ENCODE measurements at places on chromosomes 6 and 20.
A peak's percentile ranks its signal among the peaks of the same experiment; 100 is the strongest.

DNA sequence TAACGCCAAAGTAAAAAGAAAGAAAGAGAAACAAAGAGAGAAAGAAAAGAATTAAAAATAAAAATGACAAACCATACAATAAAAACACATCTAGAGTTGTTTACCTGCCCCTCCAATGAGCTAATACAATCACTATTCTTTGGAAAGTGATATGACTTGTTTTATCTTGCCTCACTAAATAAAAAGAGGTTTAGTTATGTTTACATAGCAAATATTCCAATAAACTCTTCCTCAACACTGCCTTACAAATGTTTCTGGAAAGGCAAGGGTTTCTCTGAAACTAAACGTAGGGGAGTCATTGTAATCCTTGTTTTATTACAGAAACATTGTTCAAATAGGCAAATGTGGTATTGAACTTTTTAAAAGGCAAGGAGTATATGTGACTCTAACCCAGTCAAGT, 396.2 kb downstream of the EPM2A start:
- DNase-seq, result no peak

DNA sequence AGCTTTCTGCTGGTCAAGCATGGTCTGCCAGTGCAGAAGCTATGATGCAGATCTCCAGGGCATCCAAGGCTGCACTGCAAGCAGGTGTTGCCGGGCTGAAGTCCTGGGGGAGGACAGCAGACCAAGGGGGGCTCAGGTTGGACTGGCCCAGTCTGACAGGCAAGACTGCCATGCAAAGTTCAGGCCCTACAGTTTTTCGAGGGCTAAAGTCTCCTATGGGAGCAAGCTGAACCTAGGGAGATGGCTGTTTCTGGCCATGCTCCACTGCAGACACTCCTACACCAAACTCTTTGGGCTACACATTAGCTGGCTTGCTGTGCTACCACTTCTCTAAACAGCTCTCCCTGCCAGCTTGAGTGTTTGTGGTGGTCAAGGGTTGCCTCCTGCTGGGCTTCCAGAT, 130.0 kb upstream of the SYNCRIP start:
- no peak for DNase-seq

DNA sequence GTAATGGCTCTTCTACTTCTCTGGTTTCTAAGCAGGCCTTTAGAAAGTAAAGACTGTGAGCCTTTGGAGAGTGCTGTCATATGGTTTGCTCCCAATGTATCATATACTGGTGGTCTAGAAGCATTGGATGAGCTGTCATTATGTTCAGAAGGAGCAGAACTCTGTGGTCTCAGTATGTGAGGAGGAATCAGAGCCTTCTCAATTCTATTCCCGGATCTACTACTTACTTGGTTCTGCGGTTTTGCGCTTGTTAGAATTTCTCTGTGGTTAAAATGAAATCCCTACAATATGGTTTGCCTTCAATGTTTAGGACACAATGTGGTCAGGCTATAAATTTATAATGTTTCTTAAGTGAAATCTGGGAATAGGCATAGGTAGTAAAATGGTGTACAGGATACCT, 64.6 kb downstream of the RWDD2A start:
- no peak for DNase-seq

- no peak for DNase-seq
Measured at GRCh38 chr6:108434222-108434621, 126.5 kb upstream of the FOXO3 start.

GRCh38 chr20:15951658-15952057, 621.6 kb downstream of the KIF16B start:
- DNase-seq, result no peak

DNA sequence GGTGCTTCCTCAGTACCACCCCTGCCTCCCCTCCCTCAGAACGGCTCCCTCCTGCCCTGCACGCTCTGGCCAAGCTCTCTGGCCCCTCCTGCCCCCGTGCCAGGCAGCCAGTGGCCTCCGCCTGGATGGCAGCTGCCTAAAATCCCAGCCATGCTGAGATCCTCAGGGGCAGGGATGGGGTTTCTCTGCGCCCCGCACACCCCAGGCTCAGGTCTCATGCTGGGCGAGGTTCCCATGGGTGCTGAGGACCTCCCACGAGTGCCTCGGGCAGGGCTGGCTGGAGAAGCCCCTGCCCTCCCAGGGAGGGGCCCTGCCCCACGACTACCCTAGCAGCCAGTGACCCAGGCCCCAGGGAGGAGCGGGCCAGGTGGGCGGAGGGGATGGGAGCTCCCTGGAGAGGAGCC, 2.7 kb downstream of the PTK6 start:
- peak; percentile 12 for DNase-seq

GRCh38 chr6:155235087-155235486, 28.7 kb upstream of the CLDN20 start:
- DNase-seq, result no peak

DNA sequence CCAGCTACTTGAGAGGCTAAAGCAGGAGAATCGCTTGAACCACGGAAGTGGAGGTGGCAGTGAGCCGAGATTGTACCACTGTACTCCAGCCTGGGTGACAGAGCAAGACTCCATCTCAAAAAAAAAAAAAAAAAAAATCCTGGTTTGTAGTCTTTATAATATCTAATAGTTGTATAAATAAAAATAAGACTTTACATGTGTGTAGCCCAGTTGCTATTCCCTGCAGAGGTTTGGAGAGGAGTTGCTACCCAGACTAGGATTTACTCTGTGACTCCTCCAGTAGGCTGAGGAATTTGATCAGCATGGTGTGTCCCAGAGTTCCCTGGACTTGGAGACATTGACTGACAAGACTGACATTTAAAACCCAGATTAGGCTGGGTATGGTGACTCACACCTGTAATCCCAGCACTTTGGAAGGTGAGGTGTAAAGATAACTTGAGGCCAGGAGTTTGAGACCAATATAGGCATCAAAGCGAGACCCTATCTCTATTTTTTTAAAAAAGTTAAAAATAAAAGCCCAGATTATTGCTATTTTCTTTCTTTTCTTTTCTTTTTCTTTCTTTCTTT, 10.2 kb downstream of the CHMP4B start:
- no peak for DNase-seq

GRCh38 chr6:41051873-41052272, 1.1 kb upstream of the APOBEC2 start:
- DNase-seq, result no peak

DNA sequence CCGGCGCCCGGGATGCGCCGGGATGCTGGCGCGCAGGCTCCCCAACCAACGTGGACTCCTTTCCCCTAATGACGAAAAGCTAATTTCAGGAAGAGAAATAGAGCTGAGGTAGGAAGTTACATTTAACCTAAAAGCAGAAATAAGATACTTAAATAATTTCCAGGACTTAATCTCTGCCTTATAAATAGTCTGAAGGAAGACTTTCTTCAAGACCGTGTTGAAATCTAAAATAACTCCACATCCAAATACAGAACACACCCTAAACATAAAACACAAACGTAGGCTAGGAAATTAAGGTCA, 1.3 kb downstream of the ASF1A start:
- DNase-seq, result no peak

GRCh38 chr20:62010551-62011402, 54.9 kb downstream of the TAF4 start:
- peak; percentile 67 for DNase-seq

GRCh38 chr6:100751590-100751989, 129.5 kb downstream of the ASCC3 start:
- DNase-seq, result no peak

DNA sequence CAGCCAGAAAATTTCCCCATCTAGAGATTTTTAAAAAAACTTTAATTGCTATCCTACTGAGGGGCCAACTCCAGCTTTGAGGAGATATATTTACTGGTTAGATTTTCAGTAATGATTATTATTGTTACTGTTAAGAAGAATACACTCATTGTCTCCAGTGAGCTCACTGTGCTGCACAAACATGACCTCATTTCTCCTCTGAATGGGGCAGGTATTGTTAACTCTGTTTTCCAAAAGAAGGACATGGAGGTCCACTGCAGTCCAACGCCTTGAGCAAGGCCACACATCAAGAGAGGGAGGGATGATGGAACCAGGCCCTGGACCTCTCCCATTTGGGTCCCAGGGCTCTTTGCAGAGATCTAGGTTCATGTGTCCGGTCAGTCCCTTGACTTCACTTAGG, 13.9 kb upstream of the SCUBE3 start:
- DNase-seq, result no peak

DNA sequence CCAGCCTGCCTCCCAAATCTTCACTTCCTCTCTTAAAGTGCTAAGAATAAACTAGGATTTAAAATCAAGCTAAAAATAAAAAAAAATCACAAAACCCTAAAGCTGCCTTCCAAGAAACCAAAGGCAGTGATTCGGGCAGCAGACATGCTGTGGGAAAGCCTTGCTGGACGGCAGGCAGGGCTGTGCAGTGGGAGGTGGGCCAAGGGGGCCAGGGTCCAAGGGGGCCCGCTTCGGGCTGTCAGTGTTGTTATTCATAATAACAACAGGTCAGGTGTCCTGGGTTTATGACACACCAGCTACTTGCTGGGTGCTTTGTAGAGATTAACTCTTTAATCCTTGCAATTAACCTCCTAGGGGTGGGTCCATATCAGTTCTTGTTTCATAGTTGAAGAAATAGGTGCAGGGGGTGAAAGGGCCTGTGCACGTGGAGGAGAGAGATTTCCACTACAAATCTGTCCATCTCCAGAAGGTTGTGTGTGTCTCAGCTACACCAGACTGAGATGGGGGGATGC, 40.4 kb downstream of the CD40 start:
- no peak for DNase-seq

DNA sequence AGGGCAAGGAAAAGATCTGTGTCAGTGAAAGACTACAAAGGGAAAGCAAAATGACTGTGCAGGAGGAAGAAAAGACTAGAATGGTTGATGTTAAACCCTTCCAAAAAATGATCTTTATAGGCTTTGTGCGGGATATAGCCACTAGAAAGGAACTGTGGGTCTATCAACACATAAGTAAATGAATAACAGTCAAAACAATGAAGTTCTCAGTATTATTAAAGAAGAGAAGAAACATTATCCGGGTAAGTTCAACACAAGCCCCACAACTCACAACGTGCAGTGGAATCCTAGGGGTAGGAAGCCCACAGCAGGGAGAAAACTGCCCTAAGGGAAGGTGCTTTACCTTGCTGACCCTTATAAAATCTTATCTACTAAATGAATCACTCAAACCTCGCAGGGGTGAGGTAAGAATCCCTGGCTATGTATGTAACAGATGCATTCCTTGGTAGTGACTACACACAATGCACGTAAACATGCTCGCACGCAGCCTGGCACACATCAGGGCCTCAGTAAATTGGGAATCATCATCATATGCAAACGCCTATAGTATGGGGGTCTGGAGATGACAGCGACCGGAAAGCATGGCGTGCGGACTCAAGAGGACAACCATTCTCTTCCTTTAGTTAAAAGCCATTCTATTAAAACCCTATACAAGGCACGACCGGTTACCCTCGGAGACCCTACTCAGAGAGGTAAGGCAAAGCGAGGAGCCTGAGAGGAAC, 11.3 kb downstream of the TFAP2A start:
- DNase-seq, result no peak

DNA sequence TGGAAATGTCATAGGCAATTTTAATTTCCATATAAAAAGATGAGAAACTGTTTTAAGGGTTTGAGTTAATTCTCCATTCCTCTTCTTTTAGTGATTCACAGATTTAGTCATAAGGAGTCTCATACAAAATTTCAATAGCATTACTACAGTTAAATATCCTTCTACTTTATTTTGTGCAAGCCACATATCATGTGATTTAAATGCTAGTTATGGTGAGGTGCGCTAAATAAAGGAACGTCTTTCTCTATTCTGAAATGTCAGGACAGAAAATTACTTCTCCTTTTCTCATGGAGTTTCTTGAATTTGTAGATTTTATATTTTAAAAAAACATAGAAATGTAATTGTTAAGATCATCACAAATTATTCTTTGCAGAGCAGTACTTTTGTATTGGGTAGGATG, 50.0 kb upstream of the SUPT3H start:
- no peak for DNase-seq

- DNase-seq, result peak; percentile 71
Measured at GRCh38 chr6:27374824-27375612, 13.5 kb upstream of the ZNF391 start.

- DNase-seq, result no peak
Measured at GRCh38 chr6:155315516-155315871, 1.2 kb upstream of the TFB1M start.
